HCT116 (cell line): ENCODE measurements at places on chromosomes 6 and 20.

- DNase-seq: peak; percentile 1
Observed at GRCh38 chr6:11315743-11316437, 83.4 kb upstream of the NEDD9 start.

DNA sequence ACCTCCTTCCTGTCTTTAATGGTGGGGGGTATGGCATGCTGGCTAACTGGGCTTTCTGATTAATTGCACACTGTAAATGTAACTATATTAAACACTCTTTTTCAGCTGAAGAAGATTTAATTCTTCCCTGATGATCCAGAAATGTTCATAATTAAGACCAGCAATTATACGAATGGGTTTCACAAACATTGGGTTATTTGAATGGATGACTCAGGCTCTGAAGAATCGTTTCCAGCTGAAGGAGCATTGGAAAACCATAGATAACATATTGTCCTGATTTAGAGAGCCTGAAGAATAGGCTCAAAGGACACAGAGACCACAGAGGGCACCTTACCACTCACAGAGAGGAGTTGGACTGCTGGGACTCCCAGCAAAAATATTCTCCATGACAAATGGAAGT, 130.7 kb upstream of the SSTR4 start:
- no peak for DNase-seq

DNA sequence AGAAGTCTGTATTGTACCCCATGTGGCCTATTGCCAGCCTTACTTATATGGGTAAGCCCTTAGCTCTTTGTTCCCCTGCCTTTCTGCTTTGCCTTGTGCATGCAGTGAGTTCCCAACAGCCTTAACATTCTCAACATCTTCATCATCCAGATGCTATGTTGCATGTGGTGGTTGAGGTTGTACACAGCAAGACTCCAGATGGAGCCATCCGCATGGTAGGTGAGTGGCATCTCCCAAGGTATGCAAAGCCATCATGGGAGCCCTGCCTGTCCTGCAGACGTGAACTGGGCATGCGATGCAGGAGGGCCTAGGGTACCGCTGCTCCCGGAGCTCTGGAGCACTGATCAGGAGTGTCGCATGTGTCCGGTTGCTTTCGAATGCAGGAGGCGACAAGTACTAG, 16.1 kb downstream of the CEP43 start:
- no peak for DNase-seq

- DNase-seq: no peak
Observed at GRCh38 chr20:10985536-10985935, 311.7 kb upstream of the JAG1 start.

- DNase-seq: no peak
Observed at GRCh38 chr6:83378621-83379388, 52.0 kb downstream of the ME1 start.

DNA sequence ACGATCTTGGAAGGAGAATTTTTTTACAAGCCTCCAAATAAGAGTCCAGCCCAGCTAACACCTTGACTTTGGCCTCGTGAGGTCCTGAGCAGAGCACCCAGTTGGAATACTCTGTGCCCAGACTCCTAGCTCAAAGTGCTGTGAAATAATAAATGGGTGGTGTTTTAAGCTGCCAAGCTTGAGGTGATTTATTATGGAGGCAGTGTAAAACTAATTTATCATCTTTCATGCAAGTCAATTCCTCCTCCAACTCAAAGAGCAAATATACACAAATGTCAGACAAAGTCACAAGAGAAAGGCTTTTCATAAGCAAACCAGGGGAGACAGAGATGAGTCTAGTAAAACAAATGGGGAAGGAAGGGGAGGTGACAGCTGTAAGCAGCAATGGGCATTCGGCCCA, 12.7 kb downstream of the ABT1 start:
- no peak for DNase-seq

DNA sequence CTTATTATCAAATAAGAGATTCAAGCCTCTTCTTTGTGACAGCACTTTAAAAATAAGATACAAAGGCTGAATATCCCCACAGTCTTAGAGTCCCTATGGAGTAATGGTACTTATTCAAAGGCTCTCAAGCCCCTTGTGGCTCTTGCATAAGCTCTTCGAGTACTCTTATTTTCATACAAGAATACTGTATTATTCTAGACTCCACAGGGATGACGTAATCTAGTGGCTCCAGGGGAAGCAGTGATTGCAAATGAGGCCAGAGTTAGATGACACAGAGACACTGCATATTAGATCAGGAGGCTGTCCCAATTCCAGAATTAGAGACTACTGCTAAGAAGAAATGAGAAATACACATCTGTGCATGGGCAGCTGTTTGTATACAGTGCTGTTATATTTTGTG, 1195.9 kb upstream of the MAP3K7 start:
- no peak for DNase-seq

GRCh38 chr6:168145747-168146596, 67.0 kb upstream of the FRMD1 start:
- DNase-seq: no peak

DNA sequence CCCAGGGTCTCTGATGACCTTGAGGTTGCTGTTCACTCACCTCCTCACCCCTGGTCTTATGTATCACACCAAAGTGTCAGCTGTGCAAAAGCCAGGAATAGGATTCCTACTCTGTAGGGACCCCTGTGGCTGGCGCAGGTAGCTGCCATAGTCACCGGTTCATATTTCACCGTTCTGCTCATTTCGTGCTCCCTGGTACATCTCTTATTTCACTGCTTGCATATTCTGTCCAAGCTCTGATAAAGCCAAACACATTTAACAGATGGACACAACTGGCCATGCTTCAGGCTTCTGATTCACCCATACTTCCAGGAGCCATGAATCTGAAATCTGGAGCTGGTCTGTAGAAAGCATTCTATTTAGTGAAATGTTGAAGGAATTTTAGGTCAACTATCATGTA, 20.5 kb downstream of the SLC22A3 start:
- no peak for DNase-seq

- no peak for DNase-seq
Observed at GRCh38 chr20:42093542-42094440, 475.6 kb upstream of the CHD6 start.
